Neural progenitor cell (in vitro differentiated cells): ENCODE measurements at places on chromosomes 13 and 19.

DNA sequence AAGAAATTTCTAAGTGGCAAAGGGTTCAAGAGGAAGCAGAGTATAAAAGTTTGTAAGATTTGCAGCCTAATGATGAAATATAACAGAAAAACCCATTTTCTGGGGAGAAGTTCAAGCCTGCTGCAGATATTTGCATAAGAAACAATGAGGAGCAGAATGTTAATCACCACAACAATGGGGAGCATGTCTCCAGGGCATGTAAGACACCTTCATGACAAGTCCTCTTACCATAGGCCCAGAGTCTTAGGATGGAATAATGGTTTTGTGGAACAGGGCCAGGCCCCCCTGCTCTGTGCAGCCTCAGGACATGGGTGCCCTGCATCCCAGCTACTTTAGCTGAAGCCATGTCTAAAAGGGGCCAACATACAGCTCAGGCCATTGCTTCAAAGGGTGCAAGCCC lies 809.0 kb upstream of the SLITRK5 start:
- no peak for DNase-seq

- no peak for DNase-seq
These were observed 501.8 kb downstream of the EFNB2 start for GRCh38 chr13:106033659-106034058.

DNA sequence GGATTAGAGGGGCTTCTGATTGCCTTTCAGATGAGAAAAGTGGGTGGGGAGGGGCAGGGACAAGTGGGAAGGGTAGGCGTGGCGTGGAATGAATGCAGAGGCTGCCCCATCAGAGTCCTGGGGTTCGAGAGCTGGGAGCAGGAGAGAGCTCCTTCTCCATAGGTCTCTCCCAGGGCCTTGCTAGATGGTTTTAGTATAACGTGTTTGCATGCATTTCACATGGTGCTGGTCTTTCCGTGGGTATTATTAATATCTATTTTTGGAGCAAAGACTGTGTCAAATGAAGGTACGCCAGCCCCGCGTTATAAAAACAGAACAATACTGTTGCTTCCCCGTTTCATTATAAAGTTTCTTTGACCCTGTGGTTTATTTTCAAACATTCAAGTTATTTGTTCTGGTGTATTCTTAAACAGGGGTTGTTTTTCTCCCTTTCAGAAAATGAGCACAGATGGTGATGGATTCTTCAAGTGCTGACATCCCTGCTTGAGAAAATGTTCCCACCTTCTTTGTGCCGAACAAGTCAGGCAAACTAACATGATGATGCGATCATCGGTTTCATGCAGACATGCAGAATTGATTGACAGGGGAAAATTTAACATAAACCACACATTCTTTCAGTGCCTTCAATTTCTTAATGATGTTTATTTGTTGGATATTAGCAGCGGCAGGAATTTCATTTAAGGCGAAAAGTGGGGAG lies 62.1 kb upstream of the ZNF536 start:
- DNase-seq = no peak

DNA sequence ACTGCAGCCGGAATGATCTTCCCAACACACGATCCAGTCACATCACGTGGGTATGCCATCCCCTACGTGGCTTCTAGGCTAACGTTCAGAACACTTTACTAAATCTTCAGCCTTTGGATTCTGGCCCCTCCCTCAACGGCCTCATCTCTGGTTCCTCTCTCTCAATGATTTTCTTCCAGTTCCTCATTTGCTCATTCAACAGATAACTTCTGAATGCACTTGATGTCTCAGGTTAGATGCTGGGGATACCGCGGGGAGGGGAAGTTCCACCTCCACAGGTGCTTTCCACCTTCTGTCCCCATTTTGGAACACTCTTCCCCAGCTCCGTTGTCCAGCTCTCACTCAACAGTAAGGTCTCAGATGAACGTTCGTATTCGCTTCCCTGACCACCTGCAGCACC lies 66.1 kb downstream of the ATP7B start:
- no peak for DNase-seq

DNA sequence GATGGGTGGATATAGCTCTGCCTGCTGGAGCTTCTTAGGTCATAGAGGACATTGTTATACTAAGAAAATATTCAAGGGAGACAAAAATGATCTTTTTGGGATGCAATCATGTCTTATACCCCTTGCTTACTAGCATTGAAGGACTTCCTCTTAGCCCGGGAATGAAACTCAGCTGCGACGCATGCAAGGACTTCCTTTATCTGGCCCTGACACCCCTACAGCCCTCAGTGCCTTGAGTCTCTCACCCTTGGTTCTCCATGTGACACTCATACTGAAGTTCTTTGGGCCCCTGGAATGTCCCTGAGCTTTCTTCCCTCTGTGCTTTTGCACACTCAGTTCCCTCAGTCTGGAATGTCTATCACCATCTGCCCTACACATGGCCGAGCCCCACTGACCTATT lies 72.5 kb upstream of the MTIF3 start:
- no peak for DNase-seq

- DNase-seq = no peak
These were observed 4.8 kb downstream of the TTYH1 start for GRCh38 chr19:54420068-54420382.

- DNase-seq = no peak
These were observed 12.2 kb upstream of the SLC7A9 start for GRCh38 chr19:32881766-32882165.

DNA sequence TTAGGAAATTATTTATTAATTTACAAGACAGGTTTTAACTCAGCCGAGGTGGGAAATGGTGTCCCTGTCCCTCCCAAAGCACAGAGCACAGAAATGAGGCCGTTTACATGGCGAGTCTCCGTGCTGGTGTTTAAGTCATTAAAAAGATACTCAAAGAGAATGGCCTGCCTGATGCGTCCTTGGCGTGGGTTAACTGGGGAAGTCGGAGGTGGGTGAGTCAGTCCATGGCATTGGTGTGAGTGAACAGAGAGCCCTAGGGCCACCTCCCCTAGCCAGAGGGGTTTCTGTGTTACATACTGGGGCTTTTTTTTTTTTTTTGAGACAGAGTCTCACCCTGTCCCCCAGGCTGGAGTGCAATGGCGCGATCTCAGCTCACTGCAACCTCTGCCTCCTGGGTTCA lies 3.9 kb downstream of the FEM1A start:
- no peak for DNase-seq

- peak; percentile 100 for DNase-seq
These were observed at the start of gene CCDC61 for GRCh38 chr19:45994998-45995714. Gene CCDC61 (plus strand): TSS chr19:45995467. CDS start chr19:46003019, 7,552 bp downstream.

- DNase-seq = no peak
These were observed 369.7 kb upstream of the TSHZ3 start for GRCh38 chr19:31718898-31719297.

GRCh38 chr13:66391322-66391721 lies 838.8 kb downstream of the PCDH9 start:
- no peak for DNase-seq

GRCh38 chr19:42323473-42323851 lies 2.0 kb upstream of the MEGF8 start:
- peak; percentile 64 for DNase-seq

DNA sequence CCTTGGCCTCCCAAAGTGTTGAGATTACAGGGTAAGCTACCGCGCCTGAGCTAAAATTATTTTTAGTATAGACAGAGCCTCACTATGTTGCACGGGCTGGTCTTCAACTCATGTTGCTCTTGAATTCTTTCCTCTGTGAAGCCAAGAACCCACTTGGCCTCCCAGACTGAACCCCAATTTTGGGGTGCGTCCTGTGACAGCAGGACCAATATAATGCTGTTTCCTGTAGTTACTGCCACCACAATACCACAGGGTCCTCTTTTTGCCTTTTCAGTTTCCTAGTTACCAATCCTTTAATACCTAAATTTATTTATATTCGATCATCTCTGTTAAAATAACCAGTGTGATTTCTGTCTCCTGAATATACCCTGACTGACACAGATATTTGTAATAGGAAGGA lies 32.9 kb downstream of the TSKS start:
- DNase-seq = no peak

DNA sequence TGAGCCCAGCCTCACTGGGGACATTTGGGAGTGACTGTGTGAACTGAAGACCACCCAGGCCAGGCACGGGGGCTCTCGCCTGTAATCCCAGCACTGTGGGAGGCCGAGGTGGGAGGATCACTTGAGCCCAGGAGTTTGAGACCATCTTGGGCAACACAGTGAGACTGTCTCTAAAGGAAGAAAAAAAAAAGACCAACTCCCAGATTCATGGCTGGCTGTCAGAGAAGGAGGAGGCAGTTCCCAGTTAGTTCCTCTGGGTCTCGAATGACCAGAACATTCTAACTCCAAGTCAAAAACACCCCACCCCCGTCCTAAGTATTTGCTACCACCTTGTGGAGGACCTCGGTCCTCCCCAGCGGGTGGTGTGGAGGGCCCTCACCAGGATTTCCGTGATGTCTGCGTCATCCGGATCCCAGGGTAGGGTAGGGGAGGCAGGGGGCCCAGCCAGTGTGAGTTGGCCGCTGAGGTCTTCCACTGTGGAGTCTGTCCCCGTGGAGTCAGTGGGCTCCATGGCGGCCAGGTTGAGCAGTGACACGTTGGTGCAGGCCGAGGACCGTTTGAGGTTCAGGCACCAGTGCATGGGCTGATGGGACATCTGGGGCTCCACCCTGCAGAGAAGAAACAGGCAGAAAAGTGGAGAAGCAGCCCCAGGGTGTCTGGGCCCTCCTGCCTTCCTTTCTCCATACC lies 1.3 kb downstream of the TSKS start:
- no peak for DNase-seq

GRCh38 chr19:15758379-15758778 lies 20.6 kb downstream of the OR10H3 start:
- DNase-seq = no peak

GRCh38 chr19:27828829-27829228 lies 1384.1 kb downstream of the UQCRFS1 start:
- no peak for DNase-seq

- no peak for DNase-seq
These were observed 1525.6 kb upstream of the PRR20A start for GRCh38 chr13:55615081-55615480.

- DNase-seq = no peak
These were observed 144.8 kb downstream of the DACH1 start for GRCh38 chr13:71722206-71722605.

- peak; percentile 5 for DNase-seq
These were observed 92.1 kb downstream of the USP12 start for GRCh38 chr13:27079421-27079958.

GRCh38 chr13:108924134-108924533 lies 294.7 kb downstream of the MYO16 start:
- no peak for DNase-seq

GRCh38 chr19:15118789-15119494 lies 11.7 kb downstream of the SYDE1 start:
- DNase-seq = no peak

DNA sequence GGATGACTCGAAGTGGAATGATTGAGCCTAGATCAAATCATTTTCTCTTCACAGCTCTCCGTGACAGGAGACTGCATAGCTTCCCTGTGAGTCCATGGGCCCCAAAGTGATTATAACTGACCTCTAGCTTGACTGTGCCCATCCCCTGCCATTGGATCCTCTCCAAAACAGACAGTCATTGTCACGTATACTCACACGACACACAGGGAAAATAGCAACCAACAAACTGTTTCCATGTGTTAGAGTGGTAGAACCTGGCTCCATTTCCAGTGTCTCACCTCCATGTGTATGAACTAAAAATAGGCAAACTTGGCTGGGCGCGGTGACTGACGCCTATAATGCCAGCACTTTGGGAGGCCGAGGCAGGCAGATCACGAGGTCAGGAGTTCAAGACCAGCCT lies 48.8 kb upstream of the NPAS1 start:
- no peak for DNase-seq

DNA sequence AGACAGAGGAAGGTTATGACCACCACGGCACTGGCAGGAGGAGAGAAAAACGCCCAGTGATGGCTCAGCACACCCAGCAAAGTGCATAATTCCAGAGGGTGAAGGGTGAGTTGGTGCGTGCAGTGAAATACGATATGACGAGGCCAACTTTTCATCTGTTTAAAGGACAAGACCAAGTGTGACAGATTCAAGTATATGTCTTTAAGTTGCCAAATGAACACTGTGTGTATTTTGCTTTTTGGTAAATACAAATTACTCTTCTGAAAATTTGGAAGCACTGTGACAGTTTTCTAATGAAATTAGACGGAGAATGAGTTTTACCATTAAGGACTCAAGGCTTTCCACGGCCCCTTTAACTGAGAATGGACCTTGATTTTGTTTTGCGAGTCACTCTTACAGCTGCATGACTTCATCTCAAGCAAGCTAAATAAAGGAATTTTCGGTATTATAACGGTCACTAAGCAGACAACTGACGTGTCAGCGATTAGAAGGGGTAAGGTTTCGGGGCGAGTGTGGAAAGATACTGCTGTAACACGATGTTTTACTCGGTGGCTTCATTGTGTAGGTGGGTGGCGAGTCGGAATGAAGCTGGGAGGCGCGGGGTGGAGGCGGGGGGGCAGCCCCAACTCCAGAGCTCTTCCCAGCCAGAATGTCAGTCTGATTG lies 22.8 kb downstream of the COL4A2 start:
- DNase-seq = peak; percentile 39

DNA sequence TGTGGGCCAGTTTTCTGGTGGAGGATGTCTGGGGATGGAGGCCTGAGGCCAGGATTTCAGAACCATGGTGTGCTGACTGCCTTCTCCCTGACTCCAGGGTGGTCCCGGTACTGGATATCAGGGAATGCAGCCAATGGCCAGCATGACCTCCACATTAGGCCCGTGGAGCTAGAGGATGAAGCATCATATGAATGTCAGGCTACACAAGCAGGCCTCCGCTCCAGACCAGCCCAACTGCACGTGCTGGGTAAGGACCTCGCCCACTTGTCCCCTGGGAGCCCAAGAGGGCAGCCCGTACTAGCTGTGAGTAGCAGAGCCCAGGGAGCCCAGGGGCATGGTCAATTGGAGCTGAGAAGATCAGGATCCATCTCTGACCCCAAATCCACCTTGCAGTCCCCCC lies 1.6 kb downstream of the KIRREL2 start:
- DNase-seq = no peak

- DNase-seq = no peak
These were observed 1347.3 kb downstream of the PCDH9 start for GRCh38 chr13:65882810-65883209.

DNA sequence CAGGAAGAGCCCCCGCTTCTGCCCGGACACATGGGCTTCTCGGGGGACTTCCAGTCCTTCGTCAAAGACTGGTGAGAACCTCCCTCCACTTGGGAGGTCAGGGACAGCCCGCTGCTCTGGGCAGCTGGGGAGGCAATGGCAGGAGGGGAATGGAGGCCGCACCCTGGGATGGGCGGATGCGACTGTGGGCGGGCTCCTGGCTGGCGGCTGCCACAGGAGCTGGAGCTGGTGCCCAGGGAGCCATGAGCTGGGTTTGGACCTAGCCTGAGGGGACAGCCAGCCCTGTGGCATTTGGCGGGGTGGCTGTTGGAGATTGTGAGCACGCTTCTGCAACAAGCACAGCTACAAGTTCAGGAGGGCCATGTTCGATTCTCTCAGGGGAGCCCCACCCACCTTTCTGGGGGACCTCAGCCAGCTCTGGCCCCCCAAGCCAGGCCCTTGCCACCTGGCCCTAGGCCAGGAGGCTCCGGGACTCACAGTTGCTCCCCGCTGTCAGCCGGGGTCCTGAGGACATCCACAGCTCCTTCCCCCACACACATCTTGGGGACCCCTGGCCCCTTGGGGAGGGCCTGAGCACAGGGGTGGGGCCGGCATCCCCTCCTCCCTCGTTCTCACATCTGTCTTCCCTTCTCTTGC lies 3.0 kb upstream of the TGFBR3L start:
- DNase-seq = no peak

GRCh38 chr19:7701654-7702457 lies at the start of gene FCER2:
Gene FCER2 (minus strand): TSS chr19:7702131. CDS start chr19:7699760, 2,371 bp downstream.
- DNase-seq = no peak
